Stimulated activated CD4-positive, alpha-beta T cell treated with anti-CD3 and anti-CD28 coated beads, Interleukin-1b, Interleukin-23, amount 100 ng/mL, for 1 hour (primary cell): ENCODE measurements at places on chromosomes 1 and 21.
A peak's percentile ranks its signal among the peaks of the same experiment; 100 is the strongest.

- DNase-seq, result no peak
Observed at GRCh38 chr1:3656450-3657095, 4.3 kb downstream of the TP73 start.

DNA sequence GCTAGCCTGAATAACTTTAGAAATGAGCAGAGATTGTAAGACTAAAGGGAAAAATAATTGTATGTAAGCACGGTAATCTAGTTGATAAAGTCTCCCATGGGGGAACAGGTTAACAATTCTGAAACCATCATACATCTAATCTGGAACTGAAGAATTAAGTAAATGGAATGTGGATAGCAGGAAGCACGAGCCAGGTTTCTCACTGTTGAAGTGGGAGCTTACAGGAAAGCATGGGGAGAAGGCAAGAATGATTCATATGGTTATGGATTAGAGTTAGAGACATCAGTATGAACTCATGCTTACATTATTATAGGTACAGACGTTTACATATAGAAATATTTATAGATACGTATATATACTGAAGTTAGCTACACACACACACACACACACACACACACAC lies 83.0 kb downstream of the LEPR start:
- no peak for DNase-seq

GRCh38 chr21:28773036-28773435 lies 219.6 kb downstream of the LTN1 start:
- no peak for DNase-seq

DNA sequence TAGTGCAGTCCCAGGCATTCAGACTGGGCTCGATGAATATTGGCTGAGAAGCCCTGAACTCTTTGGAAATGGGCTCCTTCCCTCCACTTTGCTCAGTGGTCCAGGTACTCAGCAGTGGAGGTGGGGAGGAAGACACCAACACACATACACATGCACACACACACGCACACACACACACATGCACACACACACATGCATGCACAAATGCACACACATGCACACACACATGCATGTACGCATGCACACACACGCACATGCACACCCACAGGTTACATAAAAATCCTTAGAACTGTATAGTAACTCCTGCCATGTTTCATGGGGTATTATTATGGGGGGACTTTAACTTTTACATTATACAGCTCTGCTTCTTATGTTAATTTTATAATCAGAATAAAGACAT lies 5.0 kb downstream of the TRIM62 start:
- DNase-seq, result no peak

DNA sequence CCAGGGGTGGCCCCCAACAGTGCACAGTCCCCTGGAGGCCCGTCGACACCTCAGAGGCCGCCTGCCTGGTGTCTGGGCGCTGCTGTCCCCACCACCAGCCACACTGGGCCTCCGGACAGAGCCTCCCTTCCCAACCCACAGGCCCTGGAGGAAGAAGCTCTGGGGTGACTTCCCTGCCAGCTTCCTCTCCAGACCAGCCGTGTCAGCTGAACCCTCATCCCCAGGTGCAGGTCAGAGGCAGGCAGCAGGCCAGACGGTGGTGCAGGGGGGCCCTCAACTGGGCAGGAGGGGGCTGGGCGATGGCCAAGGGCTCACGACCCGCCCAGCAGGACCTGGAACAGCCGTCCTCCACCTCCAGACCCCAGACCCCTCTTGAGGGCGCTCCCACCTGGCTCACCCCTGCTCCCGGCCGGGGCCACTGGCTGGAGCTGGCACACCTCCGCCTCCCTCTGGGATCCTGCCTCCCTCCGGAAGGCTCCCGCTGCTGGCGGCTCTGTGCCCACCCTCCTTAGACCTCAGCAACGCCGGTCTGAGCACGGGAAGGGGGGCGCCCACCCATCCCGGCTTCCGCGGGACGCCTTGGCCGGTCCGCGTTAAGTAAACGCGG lies 520 bp downstream of the TNFRSF18 start:
- DNase-seq, result no peak

- DNase-seq, result no peak
Observed at GRCh38 chr1:37448691-37449417, 25.5 kb upstream of the ZC3H12A start.

GRCh38 chr1:66399888-66400529 lies 133.9 kb upstream of the SGIP1 start:
- DNase-seq, result no peak

GRCh38 chr21:38032082-38032801 lies 116.0 kb upstream of the KCNJ6 start:
- DNase-seq, result no peak

DNA sequence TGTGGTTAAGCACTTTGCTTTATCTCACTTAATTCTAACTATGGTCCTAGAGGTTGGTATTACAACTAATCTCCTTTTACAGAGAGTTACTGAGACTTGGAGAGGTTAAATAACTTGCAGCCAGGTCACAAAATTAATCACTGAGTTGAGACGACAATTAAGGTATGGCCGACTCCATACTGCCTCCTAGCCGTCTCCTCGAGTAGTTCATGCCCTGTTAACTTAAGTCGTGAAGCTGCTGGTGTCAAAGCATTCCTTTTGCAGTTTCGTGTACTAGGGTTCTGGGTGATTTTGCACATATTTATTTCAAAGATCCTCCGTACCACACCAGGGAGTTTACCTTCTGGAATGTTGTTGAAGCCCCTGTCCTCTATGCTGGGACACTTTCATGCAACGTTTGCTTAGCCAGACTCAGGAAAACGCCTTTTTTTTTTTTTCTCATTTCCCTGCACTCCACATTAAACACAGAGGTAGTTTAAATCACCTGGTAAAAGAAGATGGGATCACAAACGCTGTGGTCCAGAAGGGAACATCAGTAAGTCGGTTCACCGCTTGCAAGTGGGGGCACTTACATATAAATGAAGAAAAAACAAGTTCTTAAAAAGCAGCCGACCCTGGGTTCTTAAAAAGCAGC lies 570 bp upstream of the NEK7 start:
- peak; percentile 46 for DNase-seq

DNA sequence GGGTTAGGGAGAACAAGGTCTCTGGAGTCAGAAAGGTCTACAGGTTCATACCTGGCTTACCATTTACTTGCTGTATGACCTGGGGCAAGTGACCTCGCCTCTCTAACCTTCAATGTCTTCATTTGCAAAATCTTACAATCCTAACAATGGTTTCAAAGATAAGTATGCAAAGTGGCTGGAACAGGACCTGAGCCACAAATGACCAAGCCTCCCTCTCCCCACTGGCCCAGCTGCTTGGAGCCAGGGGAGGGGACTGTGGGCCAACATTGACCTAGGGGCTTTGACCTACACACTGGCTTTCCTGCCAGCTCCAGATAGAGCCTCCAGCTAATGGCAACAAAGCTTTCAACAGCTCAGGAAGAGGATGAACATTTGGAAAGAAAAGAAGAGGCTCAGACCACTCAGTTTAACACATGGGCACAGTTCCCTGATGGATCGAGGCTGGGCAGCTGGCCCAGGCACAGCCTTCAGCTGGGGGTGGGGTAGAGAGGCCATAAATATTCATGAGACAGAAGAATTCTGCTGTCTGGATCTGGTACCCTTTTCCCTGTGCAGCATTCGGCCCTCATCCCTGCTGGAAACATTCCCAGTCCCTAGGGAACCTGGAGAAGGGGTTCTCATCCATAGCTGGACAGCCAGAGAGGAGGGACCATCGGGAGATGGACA lies 12.9 kb downstream of the PTAFR start:
- no peak for DNase-seq

GRCh38 chr1:186255266-186255665 lies 119.8 kb downstream of the TPR start:
- DNase-seq, result no peak

- no peak for DNase-seq
Observed at GRCh38 chr1:227895828-227896685, 51.7 kb downstream of the WNT9A start.

- DNase-seq, result no peak
Observed at GRCh38 chr1:192620071-192620635, 15.8 kb upstream of the RGS13 start.

DNA sequence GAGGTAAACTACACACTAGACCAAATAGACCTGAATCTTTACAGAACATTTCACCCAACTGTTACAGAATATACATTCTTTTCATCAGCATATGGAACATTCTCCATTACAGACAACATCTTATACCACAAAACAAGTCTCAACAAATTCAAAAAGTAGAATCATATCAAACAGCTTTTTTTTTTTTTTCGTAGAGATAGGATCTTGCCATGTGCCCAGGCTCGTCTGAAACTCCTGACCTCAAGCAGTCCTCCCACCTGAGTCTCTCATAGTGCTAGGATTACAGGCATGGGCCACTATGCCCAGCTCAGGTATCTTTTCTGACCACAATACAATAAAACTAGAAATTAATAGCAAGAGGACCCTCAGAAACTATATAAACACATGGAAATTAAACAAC lies 36.5 kb downstream of the HSF2BP start:
- no peak for DNase-seq

DNA sequence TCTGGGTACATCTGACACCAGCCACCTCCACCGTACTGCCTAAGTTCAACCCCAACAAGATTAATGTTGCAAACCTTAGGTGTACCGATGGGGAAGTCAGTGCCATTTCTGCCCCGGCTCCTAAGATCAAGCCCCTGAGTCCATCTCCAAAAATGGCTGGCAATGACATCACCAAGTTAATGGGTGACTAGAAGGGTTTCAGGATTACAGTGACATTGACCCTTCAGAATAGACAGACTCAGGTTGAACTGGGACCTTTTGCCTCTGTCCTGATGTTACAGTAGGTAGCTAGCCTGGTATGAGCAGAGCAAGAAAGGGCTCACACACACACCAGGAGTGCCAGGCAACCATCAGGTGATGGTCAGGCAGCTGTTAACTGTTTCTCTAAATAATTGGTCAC lies 21.7 kb upstream of the ZMYM6 start:
- no peak for DNase-seq

DNA sequence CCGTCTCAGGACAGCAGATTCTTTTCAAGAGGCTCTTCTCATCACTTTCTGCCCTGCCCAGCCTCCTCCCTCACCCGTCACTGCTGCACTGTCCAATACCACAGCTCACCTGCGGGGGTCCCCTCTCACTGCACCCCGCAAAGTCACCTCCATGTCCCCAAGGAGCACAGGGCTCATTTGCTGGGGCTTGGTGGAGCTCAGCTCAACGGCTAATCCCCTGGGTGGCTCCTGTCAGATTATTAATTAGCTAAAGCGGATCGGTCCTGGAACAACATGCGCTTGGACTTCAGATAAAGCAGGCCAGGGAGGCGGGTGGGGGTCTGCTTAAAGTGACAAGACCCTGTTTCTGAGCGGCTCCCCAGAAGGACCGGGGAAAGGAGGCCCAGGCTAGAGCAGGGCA lies 43.1 kb downstream of the CASZ1 start:
- no peak for DNase-seq

GRCh38 chr1:234584420-234584805 lies 25.6 kb downstream of the IRF2BP2 start:
- no peak for DNase-seq
